ENCODE measurements at places on chromosomes 1 and 21.

DNA sequence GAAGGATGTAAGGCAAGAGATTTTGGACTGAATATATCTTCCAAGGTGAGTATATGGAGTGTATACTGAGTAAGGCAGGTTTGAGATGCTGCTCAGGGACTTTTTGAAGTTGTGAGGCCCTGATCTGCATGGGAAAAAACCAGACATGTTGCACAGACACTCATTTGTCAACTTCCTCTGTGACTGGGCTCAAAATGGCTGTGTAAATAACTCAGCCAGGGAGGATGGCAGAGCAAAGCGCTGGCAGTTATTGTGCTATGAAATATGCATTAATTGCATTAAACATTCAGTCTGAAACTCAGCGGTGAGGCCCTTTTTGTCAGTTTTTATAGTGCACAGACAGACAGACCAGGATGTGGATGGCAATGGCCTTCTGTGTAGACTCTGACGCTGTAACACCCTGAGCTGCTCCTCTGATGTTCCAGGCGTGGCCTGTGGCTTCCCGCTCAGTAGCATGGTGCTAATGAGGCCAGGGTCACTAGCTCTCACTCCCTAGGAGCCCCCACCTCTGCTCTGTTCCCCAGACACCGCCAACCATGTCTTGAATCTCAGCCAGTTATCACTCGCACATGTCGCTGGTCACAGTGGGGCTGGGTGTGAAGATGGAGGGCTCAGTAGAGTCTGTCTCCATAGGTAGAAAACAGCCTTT, 307.0 kb upstream of the PROX1 start:
- no peak for DNase-seq

DNA sequence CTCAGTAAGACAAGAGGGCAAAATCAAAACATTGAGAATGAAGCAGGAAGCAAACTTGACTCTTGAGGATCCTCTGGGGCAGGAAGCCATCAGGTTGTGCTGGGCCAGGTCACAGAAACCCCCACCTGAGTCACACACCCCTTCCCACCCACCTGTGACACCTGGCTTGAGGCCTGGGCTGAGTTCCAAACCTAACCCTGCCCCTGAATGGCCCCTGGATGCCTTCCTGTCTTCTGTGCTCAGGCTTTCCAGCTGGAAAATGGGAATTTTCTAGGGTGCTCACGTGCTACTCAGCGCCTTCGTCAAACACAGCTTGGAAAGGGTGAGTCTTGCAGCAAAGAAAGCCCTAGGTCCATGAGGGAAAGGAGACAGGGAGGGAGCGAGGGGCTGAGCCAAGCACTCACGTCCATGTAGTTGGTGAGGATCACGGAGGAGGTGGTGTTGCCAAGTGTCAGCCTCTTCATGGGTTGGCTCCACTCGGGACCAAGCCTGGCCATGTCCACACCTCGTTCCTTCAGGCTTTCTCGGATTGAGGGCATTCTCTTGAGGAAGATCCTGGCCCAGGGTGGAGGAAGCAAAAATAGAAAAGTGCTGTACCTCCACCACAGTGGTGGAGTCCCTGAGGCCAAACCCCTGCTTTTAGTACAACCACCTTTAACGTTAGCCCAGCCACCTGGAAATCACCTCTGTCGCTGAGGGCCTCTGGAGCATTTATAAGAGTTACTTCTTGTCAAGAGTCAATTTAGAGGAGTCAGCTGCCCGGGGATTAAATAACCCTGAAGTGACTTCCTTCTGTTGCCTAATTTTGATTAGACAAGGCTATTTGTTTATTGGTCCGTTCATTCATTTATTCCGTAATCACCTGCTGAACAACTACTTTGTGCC, 4.3 kb downstream of the REN start:
- no peak for DNase-seq

DNA sequence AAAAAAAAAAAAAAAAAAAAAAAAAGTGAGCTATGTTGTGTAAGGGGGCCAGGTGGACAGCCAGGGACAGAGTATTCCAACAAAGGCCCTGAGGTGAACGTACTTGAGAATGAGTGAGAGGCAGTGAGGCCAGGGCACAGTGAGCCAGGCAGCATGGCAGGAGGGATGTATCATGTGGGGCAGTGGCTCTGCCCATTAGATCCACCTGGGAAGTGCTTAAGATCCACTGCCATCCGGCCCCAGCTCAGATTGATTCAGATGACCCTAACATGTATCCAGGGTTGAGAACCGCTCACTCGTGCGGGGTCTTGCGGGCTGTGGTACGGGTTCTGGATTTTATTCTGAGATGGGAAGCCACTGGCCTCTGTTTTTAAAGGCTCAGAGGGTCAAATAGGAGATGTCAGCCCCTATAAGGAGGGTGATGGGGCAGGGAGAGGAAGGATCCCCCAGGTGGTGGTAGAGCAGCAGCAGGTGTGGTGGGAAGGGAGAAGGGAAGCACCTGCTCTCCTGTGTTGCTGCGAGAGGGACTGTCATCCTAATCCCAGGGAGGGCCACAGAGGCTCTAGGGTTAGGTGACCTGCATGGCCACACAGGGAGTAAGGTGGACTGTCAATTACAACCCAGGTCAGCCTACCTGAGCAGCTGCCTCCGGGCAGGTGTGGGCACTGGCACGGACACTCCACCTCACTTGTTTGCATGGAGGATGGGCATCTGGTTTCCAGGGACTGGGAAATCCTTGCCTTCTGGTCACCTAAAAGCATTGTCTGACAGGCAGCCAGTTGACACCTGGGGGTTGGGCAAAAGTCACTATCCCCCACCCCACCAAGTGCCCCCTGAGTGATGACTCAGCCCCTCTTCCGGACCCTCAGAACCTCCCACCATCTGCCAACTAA, 31.6 kb downstream of the CDK18 start:
- DNase-seq: no peak

DNA sequence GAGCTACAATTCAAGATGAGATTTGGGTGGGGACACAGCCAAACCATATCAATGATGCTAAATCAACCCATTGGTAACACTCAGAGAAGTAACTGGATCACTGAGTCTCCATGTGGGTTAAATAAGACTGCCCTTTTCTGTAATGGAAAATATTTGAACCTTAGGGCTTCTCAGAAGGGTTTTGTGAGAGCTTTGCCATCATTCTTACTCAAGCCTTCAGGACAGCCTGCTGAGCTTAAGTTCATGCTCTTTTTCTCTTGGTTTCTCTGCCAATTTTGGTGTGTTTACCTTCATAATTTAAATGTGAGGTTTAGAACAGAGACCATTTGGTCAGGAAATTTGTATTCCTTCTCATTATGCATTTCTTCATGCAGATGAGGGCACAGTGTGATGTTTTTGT, 74.7 kb downstream of the DISC1 start:
- peak; percentile 49 for DNase-seq

DNA sequence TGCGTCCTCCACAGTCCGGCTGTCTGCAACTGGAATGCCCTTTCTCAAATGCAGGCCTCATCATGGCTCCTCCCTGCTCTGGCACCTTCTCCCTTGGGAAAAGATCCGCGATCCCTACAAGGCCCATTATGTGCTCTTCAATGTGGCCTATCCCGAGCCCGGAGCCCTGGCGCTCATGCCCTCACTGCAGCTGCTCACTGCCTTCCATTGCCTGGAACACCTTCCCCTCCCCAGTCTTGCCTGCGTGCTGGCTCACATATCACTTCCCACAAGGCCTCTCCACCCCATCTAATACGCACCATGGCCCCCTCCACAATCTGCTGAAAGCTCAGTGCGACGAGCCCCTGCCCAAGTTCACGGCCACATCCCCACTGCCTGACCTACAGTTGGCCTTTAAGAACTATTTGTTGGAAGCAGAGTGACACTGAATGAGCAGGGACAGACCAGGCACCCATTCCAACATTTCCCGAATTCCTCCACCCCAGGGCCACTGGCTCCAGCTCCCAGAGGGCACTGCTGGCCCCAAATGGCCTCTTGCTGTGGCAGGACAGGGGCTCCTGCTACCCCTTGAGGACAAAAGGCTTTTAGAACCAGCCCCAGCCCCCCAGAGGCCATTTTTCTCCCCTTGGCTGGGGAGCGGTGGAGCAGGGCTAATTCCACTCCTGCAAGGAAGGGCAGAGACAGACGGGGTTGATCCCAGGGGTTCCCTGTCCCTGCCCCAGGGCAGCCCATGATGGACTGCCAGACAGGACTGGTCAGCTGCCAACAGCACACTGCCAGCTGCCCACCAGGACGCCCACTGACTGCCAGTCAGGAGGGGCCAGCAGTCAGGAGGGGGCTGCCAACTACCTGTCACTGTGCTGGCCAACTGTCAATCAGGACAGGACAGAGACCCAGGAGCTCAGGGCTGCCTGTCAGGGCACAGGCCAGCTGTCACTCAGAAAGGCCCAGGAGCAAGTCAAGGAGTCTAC, 64.8 kb downstream of the DHRS3 start:
- DNase-seq: no peak

All from fibroblast of gingiva (primary cell).